ENCODE measurements at places on chromosomes 6 and 20.

DNA sequence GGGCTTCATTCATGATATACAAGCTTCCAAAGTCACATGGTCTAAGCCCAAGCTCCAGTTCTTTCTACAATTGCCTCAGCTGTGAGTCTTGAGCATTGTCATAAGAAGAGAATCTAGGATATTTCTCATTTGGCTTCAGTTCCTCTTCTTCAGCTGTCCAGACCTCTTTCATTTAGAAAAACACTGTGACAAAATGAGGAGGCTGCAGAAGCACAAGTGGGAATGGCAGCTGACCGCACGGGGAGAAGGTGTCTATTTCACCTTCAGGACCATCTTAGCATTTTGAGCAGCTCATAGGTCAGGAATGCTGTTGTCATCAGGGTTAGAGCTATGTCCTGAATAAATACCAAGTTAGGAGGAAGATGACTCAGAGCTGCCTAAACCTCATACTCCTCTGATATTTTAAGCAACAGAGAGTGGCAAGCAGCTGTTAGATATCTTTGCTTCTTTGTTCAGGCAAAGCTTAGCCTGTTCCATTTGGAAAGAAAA, 390.1 kb upstream of the CITED2 start:
- no peak for DNase-seq

- DNase-seq, result peak; percentile 30
Observed at GRCh38 chr6:142387997-142388815, 86.4 kb downstream of the ADGRG6 start.

DNA sequence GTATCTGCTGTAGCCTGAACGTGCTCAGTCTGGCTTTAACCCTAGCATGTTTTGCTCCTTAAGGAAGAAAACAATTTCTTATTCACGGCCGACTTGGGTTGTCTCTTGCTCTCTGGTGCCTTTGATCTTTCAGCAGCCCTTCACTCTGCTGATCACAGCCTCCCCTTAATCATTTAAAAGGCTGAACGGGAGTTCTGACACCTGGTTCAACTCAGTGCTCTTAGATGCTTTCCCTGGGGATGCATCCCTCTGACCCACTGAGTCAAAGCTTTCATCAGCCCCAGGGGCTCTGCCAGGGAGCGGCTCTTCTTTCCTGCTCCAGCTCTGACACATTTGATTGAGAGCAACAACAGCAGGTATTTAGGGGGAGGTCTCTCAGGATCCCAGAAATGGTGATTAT, 79.0 kb upstream of the FYN start:
- no peak for DNase-seq

GRCh38 chr6:145583753-145584152, 151.6 kb downstream of the EPM2A start:
- DNase-seq, result no peak

- no peak for DNase-seq
Observed at GRCh38 chr6:39207416-39208222, 21.7 kb downstream of the KCNK5 start.

DNA sequence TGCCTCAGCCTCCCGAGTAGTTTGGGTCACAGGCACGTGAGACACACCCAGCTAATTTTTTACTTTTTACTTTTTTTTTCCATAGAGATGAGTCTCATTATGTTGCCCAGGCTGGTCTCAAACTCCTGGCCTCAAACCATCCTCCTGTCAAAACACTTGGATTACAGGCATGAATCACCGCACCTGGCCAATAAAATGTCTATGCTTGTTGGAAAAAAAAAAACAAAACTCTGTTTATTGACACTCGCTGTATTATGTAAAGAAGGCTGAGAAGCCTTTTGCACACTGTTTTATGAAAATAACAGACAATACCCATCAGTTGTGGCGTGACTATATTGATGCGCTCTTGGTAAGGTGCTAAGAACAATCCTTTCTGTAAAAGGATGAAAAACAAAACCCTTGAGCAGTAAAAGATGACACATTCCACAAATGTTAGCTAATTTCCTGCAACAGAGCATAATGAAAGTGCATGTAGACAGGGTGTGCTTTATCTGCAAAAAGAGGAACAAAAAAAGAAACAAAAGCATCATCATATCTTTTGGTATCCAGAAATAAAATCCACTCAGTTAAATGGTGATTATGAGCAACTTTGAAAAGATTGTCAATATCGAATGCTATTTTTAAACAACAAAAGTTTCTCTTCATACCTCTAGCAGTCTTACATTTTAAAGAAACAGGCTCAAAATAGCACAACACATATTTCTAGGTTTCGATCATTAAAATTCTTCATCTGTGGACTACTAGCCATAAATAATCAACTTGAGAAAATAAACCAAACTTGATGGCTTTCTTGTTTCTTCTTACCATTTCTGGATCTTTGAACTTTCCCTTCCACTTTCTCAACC, 108.3 kb upstream of the PHACTR1 start:
- no peak for DNase-seq

- no peak for DNase-seq
Observed at GRCh38 chr6:45832063-45832462, 183.6 kb downstream of the CLIC5 start.

- no peak for DNase-seq
Observed at GRCh38 chr6:112287577-112288225, 33.3 kb upstream of the LAMA4 start.

Data from CD4-positive, alpha-beta memory T cell (primary cell).